ENCODE measurements at places on chromosomes 1 and 21. TPM values are rescaled to one million over a fixed set of nuclear protein-coding genes. Genes with fewer than 3 reads are reported as not detected.

The EFCAB7 gene
- 6.3 TPM for total RNA-seq

The PRDM2 gene
- total RNA-seq = 9.2 TPM

The ALPL gene
- total RNA-seq = 0.93 TPM

The LAD1 gene
- total RNA-seq = 155 TPM

The TEX38 gene
- total RNA-seq = not detected

The CDC20 gene
- 1.4 TPM for total RNA-seq

The NTNG1 gene
- 5.1 TPM for total RNA-seq

The TTC24 gene
- total RNA-seq = not detected

The OR2AK2 gene
- not detected for total RNA-seq

The ACKR1 gene
- total RNA-seq = not detected

The SLC6A17 gene
- under 0.01 TPM for total RNA-seq

The AMPD1 gene
- total RNA-seq = not detected

The RHBDL2 gene
- 5.1 TPM for total RNA-seq

The AVPR1B gene
- not detected for total RNA-seq

The TTLL7 gene
- total RNA-seq = 1.0 TPM

The PADI3 gene
- 0.68 TPM for total RNA-seq

The NPPA gene
- total RNA-seq = not detected

The CGN gene
- total RNA-seq = 1.7 TPM

The FOXE3 gene
- not detected for total RNA-seq

The SDCCAG8 gene
- total RNA-seq = 52.7 TPM

The PGLYRP4 gene
- 4.0 TPM for total RNA-seq

The C1orf115 gene
- 4.6 TPM for total RNA-seq

The AMIGO1 gene
- 1.6 TPM for total RNA-seq

The LRRC71 gene
- total RNA-seq = not detected

The LCE2C gene
- not detected for total RNA-seq

The RAD54L gene
- total RNA-seq = 0.28 TPM

The DMBX1 gene
- total RNA-seq = not detected

The VCAM1 gene
- total RNA-seq = not detected

The IQCC gene
- 3.1 TPM for total RNA-seq

The OPTC gene
- total RNA-seq = not detected

The TNFRSF18 gene
- total RNA-seq = 0.34 TPM

The CLIC6 gene
- total RNA-seq = 0.71 TPM

The VASH2 gene
- total RNA-seq = not detected

The DCDC2B gene
- total RNA-seq = not detected

The TNFRSF9 gene
- 2.7 TPM for total RNA-seq

The DNALI1 gene
- under 0.01 TPM for total RNA-seq

The TSPAN1 gene
- 28.4 TPM for total RNA-seq

The SPATA45 gene
- total RNA-seq = not detected

The ITLN2 gene
- total RNA-seq = 0.21 TPM

The LYPD8 gene
- not detected for total RNA-seq

The PTGER3 gene
- total RNA-seq = under 0.01 TPM

The DRAXIN gene
- total RNA-seq = under 0.01 TPM

The HSPG2 gene
- 521 TPM for total RNA-seq

The AMY1B gene
- total RNA-seq = not detected

The AMY1A gene
- not detected for total RNA-seq

The COL9A2 gene
- total RNA-seq = 0.71 TPM

All from nasal cavity respiratory epithelium epithelial cell of viscerocranial mucosa (primary cell).